Fibroblast of upper back skin (primary cell): ENCODE measurements at places on chromosomes 2 and 18.

DNA sequence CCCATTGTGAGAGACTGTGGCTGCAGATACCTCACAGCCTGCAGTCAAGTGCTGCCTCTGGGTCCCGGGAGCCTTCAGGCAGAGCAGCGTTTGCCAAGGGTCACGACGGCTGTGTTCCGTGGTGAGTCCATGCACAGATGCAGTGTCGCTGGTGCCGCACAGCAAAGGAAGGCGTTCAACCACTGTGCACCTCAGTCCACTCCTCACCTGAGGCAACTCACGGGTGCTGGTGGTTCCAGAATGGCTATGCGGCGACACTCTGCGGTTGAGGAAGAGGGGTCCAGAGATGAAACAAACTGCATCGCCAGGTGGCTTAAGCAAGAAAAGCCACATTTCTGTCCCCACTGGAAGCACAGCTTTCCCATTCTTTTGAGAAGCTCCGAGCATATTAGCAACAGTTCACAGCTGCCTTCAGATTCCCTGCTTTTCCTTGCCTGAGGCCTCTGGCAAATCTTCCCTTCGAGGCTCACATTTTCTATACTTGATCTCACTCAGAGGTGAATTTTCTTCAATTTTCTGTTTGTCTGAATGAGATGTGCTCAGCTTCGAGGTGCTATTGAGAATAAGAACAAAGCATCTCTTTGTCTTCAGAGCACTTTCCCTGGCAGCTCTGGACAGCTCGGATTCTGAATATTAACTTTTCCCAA, 208.8 kb upstream of the TWIST2 start:
- DNase-seq, result no peak

DNA sequence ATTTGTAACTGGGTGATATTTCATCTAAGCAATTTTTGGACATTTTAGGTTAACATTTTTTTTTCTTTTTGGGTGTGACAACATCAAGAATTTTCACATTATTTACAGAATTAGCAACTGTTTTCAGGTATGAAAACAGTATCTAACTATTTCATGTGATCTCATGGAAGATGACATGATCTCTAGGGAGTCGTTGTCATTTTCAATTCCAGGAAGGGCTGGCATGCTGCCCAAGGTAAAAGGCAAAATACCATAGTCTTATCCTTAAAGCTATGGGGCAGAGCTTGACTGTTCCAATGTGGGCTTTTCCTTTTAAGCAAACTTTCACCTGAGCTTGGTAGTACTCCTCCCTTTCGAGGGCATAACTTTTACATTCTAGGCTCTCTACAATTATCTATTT, 443.7 kb downstream of the DSEL start:
- no peak for DNase-seq

- DNase-seq, result no peak
Observed at GRCh38 chr18:79741362-79741700, 56.4 kb upstream of the KCNG2 start.

DNA sequence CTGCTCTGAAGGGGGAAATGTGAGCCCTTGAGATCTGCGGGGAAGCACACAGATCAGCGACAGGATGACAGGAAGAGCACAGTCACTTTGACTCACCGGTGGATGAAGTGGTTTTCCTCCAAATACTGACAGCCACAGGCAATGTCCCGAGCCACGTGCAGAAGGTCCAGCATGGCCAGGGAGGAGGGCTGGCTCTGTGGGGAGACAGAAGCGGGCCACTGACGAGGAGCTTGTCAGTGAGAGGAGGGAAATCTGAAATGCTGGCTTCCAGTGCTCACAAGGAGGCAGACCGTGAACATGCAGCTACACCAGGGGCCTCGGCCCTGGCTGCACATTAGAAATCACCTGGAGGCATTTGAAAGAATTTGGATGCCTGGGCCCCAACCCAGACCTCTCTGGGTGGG, 98.7 kb downstream of the CLIP4 start:
- no peak for DNase-seq
